Right hindlimb (tissue), 1 donor: ENCODE measurements at places on chromosomes 13 and 19.
A peak's percentile ranks its signal among the peaks of the same experiment; 100 is the strongest.

GRCh38 chr19:43489979-43490599, 14.5 kb downstream of the PHLDB3 start:
- DNase-seq: no peak

DNA sequence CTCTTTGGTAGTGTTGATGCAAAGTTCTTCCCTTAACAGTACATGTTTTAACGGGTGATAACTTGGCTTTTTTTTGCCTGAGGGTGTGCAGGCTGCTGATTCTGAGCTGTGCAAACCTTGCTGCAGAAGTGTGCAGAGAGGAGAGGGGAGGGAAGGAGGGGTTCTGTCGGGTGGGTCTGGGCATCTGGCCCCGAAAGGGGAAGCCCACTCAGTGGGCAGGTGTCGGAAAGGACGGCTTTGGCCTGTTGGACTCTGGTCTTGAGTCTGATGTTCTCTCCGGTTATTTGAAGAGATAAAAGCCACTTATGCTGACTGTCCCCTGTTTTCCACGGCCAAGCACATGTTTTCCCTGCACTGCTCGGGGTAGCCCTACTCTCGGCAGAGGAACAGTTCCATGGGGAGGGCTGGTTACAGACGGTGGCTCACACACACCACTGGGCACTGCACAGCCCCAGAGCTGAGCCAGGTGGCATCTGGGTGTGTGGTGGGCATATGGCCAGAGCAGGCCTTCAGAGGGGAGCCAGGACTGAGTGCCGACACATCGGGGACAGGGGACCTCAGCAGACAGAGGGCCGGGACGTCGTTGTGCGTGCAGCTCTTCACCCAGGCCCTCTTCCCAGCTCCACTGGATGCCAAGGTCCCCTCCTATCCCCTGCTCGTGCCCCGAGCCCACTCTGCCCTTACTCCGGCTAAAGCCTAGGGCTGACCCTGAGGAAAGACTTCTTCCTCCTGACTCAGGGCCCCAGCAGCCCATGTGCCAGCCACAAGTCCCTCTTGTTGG, 93.2 kb downstream of the TEX29 start:
- no peak for DNase-seq

- DNase-seq: no peak
Measured at GRCh38 chr13:93450191-93450621, 223.6 kb downstream of the GPC6 start.

GRCh38 chr13:26132756-26133155, 80.9 kb upstream of the SHISA2 start:
- DNase-seq: peak; percentile 47

GRCh38 chr19:632579-633067, 714 bp downstream of the POLRMT start:
- no peak for DNase-seq

DNA sequence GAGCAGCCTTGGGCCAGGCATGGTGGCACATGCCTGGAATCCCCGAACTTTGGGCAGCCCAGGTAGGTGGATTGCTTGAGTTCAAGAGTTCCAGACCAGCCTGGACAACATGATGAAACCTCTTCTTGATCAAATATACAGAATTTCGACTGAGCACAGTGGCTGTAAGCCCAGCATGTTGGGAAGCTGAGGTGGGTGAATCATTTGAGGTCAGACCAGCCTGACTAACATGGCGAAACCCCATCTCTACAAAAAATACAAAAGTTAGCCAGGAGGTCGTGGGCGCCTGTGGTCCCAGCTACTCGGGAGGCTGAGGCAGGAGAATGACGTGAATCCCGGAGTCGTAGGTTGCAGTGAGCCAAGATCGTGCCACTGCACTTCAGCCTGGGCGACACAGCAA, 8.0 kb upstream of the NLRP7 start:
- DNase-seq: no peak

GRCh38 chr19:40614622-40615411, 13.6 kb downstream of the LTBP4 start:
- DNase-seq: peak; percentile 91

- no peak for DNase-seq
Measured at GRCh38 chr13:113167575-113167974, 9.1 kb downstream of the PROZ start.

- DNase-seq: no peak
Measured at GRCh38 chr13:25588336-25589060, 216.7 kb downstream of the ATP8A2 start.

GRCh38 chr13:46559272-46559805, 6.4 kb downstream of the LRCH1 start:
- no peak for DNase-seq

GRCh38 chr19:5607318-5608275, 15.0 kb downstream of the SAFB2 start:
- no peak for DNase-seq

GRCh38 chr13:68099631-68100030, 869.5 kb upstream of the PCDH9 start:
- no peak for DNase-seq

- no peak for DNase-seq
Measured at GRCh38 chr13:34696296-34696695, 245.8 kb upstream of the NBEA start.

GRCh38 chr13:39955560-39955959, 300.1 kb downstream of the COG6 start:
- DNase-seq: no peak

GRCh38 chr19:11019824-11020223, 59.0 kb downstream of the SMARCA4 start:
- no peak for DNase-seq

DNA sequence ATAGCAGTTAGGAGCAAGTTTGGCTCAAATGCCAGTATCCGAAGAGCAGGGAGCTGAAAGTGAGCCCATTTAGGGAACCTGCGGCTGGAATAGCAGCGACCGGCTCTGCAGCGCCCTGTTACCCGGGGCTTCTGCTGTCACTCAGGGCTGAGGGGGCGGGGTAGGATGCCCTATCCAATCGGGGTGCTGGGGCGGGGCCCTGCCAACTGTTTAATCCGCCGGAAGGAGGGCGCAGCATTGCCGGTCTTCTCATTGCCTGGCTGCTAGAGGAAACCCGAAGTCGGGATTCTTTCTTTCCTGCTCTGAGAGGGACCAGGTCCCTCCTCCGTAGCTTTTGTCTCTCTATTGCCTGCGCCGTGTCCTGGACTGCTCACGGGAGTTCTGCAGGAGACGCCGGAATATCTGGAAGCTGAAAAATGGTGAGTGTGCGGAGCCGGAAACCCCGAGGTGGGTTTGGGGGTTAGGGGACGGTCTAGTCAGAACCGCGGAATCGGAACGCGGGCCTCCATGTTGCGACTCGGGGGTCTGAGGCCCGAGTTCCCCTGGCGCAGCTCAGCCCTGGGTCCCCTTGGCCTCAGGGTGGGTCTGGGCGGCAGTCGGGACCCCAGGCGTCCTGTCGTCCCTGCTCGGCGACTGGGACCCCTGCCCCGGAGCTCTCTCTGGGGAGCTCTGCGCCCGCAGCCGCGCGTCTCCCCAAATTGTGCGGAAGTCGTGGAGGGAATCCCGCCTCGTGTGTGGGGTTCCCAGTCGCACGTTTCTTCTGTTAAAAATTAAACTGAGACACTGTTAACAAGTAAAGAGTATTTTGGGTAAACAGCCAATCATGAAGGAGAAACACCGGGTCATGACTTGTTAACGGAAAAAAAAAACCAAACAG, 22.8 kb downstream of the ZNF763 start:
- DNase-seq: peak; percentile 96

- no peak for DNase-seq
Measured at GRCh38 chr13:32285633-32285965, 29.6 kb downstream of the ZAR1L start.

- DNase-seq: no peak
Measured at GRCh38 chr13:43544011-43544410, 242.8 kb downstream of the ENOX1 start.

GRCh38 chr19:10655457-10656312, 1.5 kb downstream of the ILF3 start:
- no peak for DNase-seq

GRCh38 chr19:18149596-18149975, 3.4 kb upstream of the PIK3R2 start:
- DNase-seq: no peak

- DNase-seq: peak; percentile 61
Measured at GRCh38 chr13:41411522-41411921, 45.8 kb upstream of the RGCC start.

GRCh38 chr13:21833921-21834320, 163.0 kb downstream of the FGF9 start:
- DNase-seq: no peak

- peak; percentile 67 for DNase-seq
Measured at GRCh38 chr19:3398114-3398899, 31.9 kb downstream of the NFIC start.

GRCh38 chr19:35592226-35592625, 6.3 kb downstream of the PMIS2 start:
- DNase-seq: no peak

- no peak for DNase-seq
Measured at GRCh38 chr13:45705918-45706317, 3.8 kb downstream of the CBY2 start.

- DNase-seq: no peak
Measured at GRCh38 chr13:105007166-105007808, 1528.2 kb downstream of the EFNB2 start.

DNA sequence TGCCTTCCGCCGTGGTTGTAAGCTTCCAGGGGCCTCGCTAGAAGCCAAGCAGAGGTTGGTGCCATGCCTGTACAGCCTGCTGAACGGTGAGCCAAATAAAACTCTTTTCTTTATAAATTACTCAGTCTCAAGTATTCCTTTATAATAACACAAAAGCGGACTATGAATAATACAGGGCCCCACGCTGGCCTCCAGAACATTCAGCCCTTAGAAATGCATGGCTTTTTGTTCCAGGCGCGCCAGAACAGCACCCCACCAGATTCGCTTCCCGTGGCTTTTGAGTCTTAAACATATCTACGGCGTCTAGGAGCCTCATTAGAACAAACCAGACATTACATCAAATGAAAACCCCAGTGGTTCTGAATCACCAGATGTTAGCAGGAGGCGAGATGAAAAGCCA, 75.1 kb downstream of the SLC15A1 start:
- no peak for DNase-seq

- peak; percentile 96 for DNase-seq
Measured at GRCh38 chr19:58033741-58034476, at the start of gene ZSCAN1. Gene ZSCAN1, plus strand, starts transcription at chr19:58034025. Its CDS starts 3,812 bp downstream, at chr19:58037837.

GRCh38 chr13:44768775-44769581, 192.8 kb upstream of the TSC22D1 start:
- no peak for DNase-seq

GRCh38 chr13:23987331-23987894, 90.1 kb upstream of the C1QTNF9B start:
- DNase-seq: no peak

DNA sequence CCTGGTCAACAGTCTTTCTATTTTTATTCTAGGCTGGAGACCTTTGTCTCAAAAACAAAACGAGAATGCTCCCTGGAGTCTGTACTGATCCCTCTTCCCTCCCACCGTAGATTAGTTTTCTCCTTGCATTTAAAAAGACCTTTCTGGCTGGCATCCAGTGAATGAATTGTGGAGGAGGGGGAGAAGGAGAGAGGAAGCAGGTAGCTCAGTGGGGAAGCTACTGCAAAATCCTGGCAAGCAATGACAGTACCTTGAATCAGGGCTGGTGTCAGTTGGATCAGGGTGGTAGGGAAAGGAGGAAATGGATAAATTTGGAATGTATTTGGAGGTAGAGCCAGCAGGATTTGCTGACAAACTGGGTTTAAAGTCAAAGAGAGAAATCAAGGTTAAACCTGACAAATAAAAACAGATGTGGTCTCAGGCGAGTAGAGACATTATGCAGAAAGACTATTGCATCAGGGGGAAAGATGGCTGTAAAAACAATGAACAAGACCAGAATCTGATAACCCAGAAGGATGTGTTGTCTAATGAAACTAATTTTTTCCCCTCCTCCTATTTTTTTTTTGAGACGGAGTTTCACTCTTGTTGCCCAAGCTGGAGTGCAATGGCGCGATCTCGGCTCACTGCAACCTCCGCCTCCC, 3.5 kb upstream of the CYP2S1 start:
- no peak for DNase-seq

DNA sequence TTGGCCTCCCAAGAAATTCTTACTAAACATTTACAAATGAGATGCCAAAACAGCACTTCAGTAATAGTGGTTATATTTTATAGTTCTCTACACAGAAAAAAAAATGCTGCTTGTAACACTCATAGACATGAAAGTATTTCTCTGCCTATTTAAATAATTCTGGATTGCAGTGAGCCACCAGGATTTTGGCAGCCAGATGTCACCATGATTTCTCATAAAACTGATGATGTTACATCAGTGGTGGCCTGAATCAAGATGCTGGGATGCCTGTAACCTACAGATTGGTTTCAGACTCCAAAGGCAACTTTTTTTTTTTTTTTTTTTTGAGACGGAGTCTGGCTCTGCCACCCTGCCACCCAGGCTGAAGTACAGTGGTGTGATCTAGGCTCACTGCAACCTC, 2.7 kb upstream of the CAPS start:
- DNase-seq: no peak

DNA sequence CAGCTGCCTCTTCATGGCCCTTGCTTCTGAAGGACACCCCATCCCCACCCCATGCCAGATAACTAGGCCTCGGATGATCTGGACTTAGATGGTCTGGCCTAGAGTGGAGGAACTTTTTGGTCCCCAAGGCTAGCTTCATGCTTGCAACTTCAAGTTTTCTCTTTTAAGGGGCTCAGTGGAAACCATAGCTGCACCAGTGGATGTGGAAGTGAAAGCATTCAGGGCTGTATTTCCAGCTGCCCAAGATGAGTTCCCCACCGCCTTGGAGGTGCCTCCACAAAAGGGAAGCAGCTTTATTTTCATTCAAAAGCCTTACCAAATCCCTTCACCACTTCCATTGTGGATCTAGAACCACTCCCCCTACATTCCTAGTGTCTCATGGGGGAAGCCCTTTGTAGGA, 17.6 kb upstream of the GSX1 start:
- no peak for DNase-seq

DNA sequence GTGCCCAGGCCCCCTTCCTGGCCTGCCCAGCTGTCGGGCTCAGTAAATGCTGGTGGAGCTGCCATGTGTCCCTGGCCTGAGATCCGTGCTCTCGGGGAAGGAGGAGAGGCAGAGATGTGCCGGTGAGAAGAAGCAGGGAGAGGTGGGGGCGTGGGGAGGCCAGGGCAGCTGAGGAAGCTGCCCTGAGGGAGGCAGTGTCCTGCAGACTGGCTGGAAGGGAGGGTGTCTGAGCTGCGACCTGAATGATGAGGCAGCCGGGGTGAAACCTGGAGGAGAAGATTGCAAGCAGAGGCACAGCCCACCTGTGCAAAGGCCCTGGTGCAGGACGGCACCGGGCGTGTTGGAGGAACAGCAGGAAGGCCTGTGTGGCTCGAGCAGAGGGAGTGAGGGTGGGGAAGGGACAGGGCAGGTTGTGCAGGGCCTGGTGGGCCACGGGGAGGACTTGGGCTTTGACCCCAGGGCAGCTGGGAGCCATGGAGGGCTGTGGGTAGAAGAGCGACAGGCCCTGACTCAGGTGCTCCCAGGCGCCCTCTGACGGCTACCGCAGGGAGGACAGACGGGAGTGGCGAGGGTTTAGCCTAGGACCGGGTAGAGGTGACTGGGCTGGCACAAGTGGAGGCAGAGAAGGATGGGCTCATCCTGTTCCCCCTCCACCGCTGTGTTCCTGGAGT, 14.0 kb upstream of the CELF5 start:
- no peak for DNase-seq

- peak; percentile 48 for DNase-seq
Measured at GRCh38 chr13:23436680-23437079, 3.2 kb upstream of the SACS start.

GRCh38 chr13:96785986-96786385, 208.3 kb downstream of the OXGR1 start:
- DNase-seq: no peak
